ENCODE measurements at places on chromosomes 4 and X.
A peak's percentile ranks its signal among the peaks of the same experiment; 100 is the strongest.

DNA sequence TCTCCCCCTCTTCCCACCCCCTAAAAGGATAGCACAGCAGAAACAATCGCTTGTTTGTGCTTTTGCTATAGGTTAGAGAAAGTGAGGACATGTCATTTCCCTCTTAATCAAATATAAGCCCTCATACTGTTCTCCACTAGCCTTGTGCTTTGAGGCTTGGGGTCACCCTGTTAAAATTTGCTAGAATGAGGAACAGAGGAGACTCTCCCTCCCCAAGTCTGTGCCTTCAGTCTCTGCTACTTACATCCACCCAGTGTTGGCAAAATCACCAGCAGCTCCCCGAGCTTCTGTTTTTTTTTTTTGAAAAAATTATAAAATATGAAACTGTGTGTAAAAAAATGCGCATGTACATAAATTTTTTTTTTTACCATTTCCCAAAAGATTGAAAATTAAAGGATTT lies 19.3 kb downstream of the KLF3 start:
- no peak for DNase-seq

DNA sequence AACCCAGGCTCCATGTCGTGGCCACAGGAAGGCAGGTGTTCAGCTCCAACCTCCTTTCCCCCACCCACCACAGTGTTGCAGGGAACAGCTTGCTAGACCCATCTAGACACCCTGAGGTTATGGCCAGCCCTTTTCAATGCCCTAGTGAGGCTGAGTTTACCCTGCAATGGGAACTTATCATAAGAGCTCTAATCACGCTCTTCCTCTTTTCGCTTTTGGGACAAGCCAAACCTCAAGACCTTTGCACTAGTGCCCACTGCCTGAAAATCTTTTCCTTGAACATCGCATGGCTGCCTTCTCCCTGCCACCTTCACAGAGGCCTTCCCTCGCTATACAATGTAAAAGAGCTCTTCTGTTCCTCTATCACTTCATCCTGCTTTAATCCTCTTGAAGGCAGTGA lies 2.4 kb upstream of the FGFBP2 start:
- DNase-seq: no peak

DNA sequence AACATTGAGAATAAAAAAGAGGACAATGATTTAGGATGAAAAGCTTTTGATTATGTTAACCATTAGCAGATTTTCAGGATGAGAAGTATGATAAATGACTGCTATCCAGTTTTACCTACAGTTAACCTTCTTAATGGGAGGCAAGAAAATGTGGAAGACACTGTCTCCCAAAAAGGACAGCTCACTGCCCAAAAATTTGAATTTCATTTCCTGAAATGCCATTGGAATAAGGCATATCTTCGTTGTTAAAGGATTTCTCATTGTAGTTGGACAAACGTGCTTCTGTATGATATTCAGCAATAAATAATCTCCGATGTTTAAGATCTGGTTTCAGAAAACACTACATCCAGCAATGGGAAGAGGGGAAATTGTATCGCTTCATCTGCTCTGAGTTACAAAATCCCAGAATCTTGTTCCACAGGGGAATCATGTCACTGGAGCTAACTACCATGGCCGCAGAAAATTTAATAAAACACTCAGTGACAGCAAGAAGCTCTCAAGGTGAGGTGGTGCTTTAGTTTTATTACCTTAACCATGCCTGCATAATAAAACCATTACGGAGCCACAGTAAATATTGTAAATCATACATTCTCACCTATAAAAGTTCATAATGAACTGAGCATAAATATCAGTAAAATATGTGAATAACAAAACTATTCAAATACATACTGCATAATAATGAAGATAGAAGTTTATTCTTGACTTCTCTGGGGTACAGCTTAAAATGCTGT lies 552.3 kb downstream of the PCDH7 start:
- DNase-seq: no peak

- no peak for DNase-seq
Measured at GRCh38 chr4:79330720-79331119, 4.9 kb upstream of the NAA11 start.

DNA sequence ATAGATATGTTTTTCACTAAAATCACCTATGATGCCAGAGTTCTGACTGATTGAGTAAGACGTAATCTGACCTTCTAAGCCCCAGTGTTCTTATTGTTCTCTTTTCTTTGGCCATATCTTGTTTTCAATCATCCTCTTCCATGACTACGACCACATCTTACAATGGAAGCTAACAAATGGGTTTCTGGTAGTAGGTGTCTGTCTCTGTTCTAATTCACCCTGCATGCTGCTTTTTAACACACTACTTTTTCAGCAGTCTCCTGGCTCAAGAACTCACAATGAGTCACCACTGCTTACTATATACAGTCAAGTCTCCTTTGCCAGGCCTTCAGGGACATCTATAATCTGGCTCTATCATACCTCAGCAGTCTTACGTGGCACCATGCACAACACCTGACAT lies 146.1 kb downstream of the NEXMIF start:
- DNase-seq: no peak

GRCh38 chr4:168723569-168723968 lies 226.7 kb downstream of the PALLD start:
- DNase-seq: no peak

GRCh38 chr4:101604976-101605375 lies 185.6 kb upstream of the BANK1 start:
- DNase-seq: no peak

- DNase-seq: no peak
Measured at GRCh38 chr4:182242787-182243186, 415 bp upstream of the TENM3 start.

DNA sequence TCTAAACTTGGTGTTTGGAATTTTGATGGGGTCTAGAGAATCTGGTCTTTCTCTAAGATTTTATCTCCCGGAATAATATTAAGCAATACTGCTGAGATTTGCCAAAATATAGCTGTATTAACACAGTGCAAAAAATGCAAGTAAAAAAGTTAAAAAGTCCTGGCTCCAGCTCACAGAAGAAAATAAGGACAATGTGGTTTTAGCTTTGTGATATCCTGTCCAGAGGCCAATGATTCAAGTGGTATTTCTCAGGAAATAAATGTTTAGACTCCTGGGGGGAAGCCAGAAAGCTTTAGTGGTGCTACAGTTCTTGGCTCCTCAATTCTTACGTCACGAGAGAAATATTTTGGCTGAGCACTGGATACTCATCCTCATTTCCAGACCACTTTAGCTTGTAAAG lies 40.9 kb upstream of the IL13RA2 start:
- no peak for DNase-seq

DNA sequence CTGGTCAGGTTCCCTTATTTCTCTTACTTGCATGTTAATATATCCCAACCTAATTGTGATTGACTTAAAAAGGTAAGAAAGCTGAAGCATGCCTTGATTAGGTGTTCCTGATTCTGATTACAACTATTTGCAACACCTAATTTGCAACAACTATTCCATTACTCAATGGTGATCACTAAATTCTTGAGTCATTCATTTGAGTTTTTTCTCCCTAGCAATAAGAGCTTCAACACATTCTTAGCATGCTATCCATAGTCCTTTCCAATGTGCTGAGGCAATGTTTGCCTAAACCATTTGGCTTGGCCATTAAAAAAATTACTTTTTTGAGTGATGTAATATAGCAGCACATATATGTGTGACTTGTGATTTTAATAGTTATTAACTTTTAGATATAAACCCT lies 851.4 kb downstream of the TRAM1L1 start:
- DNase-seq: no peak

GRCh38 chr4:81627590-81627989 lies 155.9 kb upstream of the RASGEF1B start:
- no peak for DNase-seq

DNA sequence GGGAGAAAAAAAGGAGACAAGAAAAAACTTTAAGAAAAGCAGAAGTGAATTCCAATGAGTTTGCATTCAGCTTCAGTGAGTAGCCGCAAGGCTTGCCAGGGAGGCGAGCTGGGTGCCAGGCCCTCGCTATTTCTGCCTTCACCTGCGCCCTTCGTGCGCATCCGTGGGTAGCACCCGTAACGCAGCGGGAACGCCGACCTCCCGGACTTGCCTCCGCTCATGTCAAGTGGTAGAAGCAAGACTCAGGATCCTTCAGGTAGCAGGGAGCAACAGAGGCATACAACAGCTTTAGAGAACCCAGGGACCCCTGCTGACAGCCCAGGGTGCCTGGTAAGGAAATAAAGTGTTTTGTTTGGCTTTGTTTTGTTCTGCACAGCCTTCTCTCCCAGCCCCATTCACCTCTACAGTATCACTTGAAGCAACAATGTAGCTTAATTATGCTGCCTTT lies 140.0 kb upstream of the BCOR start:
- DNase-seq: peak; percentile 13

DNA sequence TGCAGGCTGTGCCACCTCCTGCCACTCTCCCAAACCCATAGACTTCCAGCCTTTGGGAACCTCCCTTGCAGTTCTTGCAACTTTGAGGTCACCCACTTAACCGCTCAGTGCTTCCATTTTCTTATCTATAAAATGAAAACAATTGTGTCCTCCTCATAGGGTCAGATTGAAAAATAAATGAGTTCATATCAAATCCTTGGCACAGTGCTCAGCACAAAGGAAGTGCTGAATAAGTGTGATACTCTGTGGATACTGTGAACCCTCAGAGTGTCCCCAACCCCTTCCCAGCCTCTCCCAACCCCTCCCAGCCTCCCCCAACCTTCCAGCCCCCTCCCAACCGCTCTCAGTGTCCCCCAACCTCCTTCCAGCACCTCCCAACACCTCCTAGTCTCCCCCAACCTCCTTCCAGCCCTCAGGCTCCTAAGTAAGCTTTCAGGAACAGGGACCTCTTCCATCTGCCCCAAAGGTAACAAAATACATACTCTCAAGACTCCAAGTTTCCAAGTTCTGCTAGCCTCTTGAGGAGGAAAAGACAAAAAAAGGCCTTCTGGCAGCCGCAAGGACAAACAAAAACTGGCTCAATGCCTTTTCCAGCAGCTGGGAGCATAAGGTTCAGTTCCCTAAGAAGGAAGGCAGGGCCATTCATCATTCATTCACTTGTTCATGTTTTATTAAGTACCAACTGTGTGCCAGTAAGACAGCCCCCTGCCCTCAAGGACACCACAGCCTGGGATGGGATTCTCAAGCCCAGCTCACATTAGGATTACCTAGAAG lies 46.1 kb upstream of the LGI2 start:
- DNase-seq: no peak

- no peak for DNase-seq
Measured at GRCh38 chrX:1595711-1596060, 4.3 kb downstream of the AKAP17A start.

DNA sequence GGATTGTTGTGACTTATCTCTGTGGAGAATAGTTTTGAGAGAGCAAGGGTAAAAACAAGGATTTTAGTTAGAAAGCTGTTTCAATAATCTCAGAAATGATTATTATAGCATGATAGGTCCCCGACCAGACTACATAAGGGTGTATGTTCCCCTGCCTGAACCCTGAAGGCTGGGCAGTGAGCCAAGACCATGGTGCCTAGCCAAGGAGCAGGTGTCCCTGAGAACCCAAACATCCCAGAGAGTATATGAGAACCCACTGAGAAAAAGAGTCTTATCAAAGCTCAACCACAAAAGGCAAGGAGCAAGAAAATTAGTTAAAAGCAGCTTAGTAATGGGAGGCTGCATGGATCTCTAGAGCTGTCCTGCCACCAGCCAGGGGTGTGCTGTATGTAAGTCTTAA lies 94.9 kb upstream of the UNC5C start:
- DNase-seq: no peak

DNA sequence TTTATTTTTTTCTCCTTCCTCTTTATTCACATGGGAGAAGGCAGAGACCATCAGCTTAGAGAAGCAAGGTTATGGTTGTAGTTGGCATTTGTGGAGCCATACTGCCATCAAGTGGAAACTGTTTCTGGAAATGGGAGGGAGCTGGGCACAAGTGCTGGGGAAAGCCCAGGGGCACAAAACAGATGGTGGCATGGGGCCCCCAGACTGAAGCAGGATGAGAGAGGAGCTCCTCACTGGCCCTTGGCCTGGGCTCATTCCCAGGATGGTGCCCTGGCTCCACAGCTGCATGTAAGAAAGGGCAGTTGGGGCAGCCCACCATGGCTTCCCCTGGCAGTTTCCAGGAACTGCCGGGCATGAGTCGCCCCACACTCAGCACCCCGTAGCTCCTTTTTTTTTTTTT lies 59.2 kb downstream of the NBDY start:
- no peak for DNase-seq
